ELF-1 (cell line): ENCODE measurements at places on chromosomes 7 and 10.

- no peak for DNase-seq
Observed at GRCh38 chr7:145633513-145633912, 483.1 kb upstream of the CNTNAP2 start.

- no peak for DNase-seq
Observed at GRCh38 chr10:90096196-90096595, 394.8 kb downstream of the KIF20B start.

DNA sequence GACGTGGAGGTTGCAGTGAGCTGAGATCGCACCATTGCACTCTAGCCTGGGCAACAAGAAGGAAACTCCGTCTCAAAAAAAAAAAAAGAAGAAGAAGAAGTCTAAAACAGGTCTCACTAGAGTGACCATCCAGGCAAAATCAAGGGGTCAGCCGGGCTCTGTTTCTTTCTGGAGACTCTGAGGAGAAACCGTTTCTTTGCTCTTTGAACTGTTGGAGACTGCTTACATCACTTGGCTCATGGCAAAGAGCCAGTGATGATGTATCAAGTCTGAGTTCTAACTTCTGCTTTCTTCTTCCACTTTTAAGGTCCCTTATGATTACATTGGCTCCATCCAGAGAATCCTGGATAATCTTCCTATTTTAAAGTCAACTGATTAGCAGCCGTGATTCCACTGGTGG is 306.8 kb downstream of the WDR11 start:
- no peak for DNase-seq

DNA sequence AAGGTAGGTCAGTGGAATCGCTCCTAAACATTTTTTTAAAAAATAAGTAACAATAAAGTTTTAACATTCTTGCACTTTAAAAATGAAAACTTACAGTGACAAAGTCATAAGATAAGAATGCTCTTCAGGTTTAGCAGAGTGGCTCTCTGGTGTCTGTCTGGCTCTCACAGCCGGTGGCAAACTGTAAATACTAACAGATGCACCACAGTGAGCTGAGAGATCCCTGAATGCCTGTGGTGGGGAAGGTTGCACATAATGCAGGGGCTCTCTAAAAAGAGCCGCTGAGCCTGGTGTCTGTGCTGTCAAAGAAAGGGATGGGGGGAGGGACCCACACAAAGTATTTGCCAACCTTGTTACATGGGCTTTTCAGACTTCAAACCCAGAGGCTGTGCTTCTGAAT is 498.3 kb downstream of the CCSER2 start:
- DNase-seq = peak; percentile 18

GRCh38 chr10:123570051-123570897 is 95.9 kb upstream of the GPR26 start:
- no peak for DNase-seq

DNA sequence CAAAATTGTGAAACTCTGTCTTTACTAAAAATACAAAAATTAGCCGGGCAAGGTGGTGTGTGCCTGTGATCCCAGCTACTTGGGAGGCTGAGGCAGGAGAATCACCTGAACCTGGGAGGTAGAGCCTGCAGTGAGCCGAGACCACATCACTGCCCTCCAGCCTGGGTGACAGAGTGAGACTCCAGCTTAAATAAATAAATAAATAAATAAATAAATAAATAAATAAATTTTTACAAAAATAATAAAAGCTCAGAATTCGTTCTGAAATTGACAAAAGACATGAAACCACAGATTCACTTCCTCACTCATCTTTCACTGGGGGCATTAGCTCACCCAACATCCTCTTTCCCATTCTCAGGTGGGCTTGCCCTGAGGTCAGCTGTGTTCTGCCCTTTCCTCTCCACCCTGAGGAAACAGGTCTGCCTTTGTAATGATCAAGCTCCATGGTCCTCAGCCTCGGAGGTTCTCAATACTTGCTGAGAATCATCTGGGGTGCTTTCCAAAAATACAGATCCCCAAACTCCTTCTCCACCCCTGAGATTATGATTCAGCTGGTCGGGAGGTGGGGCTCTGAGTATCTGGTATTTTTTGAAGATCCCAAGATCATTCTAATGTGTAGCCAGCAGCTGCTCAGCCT is 29.2 kb upstream of the APBB1IP start:
- no peak for DNase-seq

DNA sequence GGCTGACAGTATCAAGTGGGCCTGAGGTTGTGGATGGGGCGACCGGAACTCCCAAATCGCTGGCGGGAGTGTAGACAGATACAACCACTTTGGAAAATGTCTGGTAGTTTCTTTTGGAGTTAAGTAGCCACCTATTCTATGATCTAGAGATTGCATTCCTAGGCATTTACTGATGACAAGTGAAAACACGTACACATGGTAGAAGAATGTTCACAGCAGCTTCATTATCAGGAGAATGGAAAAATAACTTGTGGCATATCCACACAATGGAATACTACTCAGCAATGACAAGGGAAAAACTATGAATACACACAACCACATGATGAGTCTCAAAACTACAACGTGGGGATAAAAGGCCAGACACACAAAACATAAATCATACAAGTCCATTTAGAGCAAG is 146.0 kb downstream of the MYOF start:
- no peak for DNase-seq

GRCh38 chr7:35249537-35249907 is 4.4 kb downstream of the TBX20 start:
- peak; percentile 54 for DNase-seq

- no peak for DNase-seq
Observed at GRCh38 chr10:1498746-1499358, 238.5 kb downstream of the ADARB2 start.

DNA sequence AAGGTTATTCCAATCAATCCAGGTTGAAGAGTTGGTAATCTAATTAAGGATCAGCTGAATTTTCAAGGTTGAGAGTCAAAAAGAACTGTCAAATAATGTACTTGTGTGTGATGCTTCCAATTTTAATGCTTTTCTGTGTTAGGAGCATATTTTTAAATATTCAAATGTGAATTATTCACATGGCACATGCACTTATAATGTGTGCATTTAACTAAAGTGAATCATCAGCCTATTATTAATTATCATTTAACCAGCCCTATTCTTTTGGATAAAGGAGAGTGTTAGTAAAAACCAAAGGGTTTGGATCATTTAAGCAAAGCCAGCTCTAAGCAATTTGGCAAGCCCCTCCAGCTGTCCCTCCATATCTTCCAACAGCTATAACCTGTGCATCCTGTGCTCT is 11.2 kb downstream of the LGI1 start:
- DNase-seq = no peak

DNA sequence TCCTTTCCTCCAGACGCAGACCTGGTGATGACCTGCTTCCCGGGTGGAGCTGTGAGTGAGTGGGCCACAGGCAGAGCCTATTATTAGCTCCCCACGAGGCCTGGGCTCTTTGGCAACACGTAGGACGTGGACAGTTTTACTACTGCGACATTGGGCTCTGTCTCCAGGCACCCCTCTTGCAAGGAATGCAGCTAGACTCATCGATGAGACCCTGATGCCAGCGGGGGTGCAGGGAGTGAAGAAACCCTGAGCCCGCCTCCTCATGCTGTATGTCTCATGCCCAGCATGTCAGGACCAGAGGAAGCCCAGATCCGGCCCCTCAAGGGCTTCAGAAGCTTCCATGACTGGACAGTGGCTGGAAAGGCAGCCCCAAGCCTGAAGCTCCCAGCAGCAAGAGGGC is 161.9 kb downstream of the TCERG1L start:
- DNase-seq = no peak

DNA sequence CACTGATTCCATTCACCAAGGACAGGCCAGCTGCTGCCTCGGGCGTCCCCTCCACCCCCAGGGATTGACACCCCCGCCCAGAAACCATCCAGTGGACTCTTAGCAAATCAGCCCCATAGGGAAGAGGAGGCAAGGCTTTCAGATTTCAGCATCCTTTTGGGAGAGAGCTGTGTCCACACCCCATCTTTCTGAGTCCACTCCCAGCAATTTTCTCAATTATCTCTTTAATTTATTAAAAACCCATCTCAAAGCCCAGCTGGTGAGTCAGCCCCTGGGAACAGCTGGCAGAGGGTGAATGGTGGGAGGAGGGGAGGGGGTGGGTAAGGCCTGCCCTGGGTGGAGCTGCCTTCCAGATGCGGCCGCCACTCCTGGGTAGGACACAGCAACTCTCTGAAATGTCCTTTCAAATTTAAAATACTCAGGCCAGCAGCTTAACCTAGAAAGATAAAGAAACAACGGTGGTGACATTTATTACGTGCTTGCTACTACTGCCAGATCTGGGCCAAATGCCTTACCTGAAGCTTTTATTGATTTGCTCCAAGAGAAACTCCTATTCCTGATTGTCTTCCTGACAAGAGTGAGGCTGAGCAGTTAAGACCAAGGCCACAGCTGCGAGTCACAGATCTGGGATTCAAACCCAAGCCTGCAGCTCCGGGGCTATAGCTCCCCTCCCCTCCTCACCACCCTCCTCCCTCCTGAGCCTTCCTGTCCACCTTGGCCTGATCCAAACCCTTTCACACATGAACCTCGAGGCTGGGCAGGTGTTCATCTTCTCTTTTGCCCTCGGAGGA is 120.4 kb downstream of the RGS10 start:
- DNase-seq = no peak

DNA sequence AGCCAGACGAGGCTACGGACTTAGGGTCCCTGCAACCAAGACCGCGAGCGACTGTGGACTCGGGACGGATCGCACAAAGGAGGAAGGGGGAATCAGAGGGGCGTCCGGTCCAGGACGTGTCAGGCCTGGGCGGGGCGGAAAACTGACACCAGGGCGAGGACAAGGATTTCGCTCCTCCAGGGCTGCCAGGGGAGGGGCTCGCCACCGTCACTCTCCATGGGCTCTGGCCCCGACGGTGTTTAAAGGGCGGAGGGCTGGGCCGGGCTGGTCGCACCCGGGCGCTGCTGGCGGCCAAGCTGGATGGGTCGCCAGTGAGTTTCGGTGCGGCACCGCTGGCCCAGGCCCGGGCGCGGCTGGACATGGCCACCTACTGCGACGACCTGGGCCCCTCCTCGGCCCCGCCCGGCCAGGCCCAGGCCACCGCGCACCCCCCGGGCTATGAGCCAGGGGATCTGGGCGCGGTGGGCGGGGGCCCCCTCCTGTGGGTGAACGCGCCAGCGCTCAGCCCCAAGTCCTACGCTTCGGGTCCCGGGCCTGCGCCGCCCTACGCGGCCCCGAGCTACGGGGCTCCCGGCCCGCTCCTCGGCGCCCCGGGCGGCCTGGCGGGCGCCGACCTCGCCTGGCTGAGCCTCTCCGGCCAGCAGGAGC is at the start of gene FOXI2:
FOXI2 (plus strand) TSS at position 271 of the 648 bp plus-strand sequence; CDS start at position 360, 89 bp downstream.
- DNase-seq = peak; percentile 66

- DNase-seq = peak; percentile 86
Observed at GRCh38 chr10:73886085-73886529, 11.8 kb upstream of the CAMK2G start.

GRCh38 chr10:132185601-132186487 is 904 bp upstream of the DPYSL4 start:
- DNase-seq = peak; percentile 68

GRCh38 chr7:130970696-130971095 is 236.7 kb upstream of the KLF14 start:
- no peak for DNase-seq

GRCh38 chr10:34875061-34875460 is 60.0 kb upstream of the PARD3 start:
- DNase-seq = no peak

GRCh38 chr7:33909318-33909717 is 4.0 kb downstream of the BMPER start:
- DNase-seq = no peak

DNA sequence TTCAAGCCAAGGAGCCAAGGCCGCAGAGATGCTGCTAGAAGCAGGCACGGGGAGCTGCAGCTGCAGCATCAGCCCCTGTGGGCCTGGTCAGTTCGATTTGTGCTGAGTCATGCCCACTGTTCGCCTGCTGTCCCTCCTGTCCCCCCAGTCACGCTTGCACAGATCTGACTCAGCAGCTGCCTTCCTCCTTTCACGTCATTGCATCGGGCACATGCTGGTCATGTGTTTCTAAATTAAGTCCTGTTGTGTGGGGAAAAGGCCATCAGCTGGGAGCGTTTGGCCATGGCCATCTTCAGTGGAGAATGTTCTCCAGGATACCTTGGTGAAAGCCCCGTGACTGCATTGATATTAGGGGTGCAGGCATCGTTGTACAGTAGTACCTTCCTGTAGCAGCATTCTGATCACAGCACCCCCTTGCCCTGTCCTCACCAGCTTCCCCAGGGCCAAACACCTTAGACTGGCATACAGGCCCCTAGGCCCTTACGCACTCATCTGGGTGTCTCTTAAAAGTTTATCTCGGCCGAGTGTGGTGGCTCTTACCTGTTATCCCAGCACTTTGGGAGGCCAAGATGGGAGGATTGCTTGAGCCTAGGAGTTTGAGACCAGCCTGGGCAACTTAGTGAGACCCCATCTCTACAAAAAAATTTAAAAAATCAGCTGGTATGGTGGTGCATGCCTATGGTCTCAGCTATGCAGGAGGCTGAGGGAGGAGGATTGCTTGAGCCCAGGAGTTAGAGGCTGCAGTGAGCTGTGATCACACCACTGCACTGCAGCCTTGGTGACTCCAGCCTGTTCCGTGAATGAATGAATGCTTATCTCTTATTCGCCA is 23.2 kb downstream of the POR start:
- DNase-seq = peak; percentile 52

GRCh38 chr10:61175316-61175715 is 231.3 kb upstream of the RHOBTB1 start:
- no peak for DNase-seq

DNA sequence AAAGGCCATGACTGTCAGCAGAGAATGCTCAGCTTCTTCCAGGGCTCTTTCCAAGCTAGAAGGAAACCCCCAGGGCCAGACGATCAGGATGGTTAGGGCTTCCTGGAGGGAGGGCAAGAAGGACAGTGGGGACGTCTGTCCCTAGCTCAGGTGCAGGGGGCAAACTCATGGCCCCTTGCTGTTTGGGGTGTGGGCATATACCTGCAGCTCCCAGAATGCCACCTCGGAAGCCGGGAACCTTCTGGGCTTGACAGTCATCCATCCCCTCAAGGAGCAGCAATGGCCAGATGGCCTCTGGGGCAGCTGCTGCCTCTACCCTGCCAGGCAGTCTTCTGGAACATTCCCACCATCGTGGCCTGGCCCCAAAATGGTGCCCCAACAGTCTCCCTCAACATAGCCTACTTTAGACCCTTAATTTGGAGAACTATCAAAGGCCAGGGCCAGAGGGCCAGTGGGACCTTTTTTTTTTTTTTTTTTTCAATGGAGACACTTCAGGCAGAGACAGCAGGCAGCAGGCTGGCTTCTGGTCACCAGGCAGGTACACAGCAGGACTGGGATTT is 40.2 kb upstream of the ZMIZ1 start:
- no peak for DNase-seq

GRCh38 chr7:50372923-50373322 is 68.4 kb downstream of the IKZF1 start:
- DNase-seq = no peak

DNA sequence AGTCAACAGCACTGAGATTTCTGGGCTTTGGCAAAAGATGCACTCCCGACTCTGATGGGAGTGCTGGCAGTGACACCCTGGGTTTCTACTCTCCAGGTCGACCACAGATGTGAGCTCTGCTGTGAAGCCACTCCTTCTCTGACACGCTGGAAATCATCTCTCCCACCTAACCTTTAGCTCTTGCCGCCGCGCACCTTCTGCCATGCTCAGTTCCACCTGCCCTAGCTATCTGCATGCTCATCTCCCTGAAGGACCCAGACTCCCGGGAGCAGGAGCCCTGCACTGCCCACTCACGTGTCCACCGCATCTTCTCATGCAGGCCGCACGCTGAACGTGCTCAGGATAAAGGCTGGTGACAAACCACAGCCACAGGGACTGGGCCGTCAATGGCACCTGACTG is 174.8 kb downstream of the TNS3 start:
- no peak for DNase-seq
